ENCODE measurements at places on chromosomes 5 and 9.

- no peak for DNase-seq
These were observed 839.3 kb upstream of the ARRDC3 start for GRCh38 chr5:92222449-92222848.

GRCh38 chr9:6538666-6539071, 106.9 kb downstream of the GLDC start:
- DNase-seq, result no peak

DNA sequence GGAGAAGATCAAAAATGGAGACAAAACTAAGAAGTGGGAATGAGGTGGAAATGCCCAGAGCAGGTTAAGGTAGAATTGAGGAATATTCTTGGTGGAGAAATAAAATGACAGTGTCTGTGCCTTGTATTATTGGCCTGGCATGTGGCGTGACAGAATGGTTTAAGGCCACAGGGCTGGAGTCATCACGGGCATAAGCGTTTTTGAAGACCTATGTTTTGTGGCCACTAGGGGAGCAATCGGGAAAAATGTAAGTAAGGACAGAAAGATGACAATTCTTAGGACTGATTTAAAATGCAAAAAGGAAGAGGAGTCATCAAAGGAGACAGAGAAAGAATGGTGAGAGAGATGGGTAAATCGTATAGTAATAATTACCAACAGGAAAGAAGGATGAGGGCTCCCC, 72.2 kb upstream of the EPB41L4A start:
- no peak for DNase-seq

DNA sequence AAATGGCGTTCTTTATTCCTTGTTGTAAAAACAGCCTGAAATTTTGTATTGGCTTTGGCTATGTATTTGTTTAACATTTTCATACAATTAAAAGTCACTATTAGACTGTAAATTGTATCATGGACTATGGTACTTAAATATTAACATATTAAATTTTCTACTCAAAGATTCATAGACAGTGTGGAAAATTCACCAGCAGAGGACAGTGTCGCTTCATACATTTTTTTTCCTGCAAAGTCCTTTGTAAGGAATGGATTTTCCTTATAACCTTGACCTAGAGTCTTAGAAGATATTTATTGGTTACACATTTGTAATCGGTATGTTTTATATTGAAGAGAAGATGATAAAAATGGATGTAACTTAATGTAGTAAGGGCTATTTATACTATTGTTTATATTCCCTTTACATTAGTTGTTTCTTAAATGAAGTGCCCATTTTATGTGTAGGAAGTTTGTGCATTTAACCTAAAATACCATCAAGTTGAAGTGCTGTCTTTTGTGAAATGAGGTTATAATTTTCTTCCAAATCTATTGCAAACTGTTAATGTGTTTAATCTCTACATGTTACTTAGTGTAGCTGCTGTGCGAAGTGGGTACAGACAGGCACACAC, 150.1 kb downstream of the KDM4C start:
- DNase-seq, result peak; percentile 27

GRCh38 chr9:133351526-133351907, 3.5 kb downstream of the RPL7A start:
- no peak for DNase-seq

DNA sequence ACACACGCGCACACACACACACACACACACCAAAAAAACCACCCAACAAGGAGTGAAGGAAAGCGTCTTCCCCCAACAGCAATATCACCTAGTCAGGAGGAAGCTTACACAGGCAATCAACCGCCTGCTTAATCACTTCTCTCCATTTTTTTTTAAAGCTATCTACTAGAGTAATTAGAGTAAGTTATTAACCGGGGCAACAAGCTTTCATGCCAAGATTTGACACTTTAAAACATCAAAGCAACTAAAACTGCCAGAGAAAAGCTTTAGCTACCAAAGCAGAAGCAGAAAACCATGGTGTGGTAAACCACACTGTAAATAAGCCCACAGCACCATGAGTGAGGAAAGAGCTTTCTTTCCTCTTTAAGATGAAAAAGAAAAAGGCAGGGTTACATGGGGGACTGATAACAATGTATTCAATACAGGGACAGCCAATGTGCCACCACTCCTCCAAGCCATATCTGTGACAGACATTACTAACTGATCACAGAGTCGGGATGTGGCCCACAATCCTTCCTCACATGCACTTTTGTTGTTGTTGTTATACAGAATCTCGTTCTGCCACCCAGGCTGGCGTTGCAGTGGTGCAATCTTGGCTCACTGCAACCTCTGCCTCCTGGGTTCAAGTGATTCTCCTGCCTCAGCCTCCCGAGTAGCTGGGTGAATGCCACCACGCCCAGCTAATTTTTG, 282.1 kb downstream of the CRB2 start:
- no peak for DNase-seq

DNA sequence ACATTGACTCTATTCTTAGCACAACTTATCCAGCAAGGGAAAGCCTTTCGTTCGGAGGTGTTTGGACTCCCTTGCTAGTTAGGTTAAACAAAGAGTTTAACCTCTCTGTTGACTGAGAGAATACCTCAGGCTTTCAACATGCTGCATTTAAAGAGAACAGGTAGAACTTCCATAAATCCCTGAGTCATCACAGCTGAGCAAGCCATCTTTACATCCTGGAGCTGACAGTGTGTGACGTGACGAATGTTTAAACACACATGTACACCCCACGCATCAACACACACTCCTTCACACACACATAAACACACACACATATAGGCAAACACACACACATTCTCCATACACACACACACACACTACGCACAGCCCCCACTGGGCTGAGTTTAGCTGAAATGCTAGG, 152.8 kb downstream of the ADAMTS12 start:
- DNase-seq, result no peak

GRCh38 chr9:16133556-16134227, 580.8 kb downstream of the CCDC171 start:
- peak; percentile 48 for DNase-seq

GRCh38 chr9:71984831-71985281, 73.4 kb downstream of the C9orf85 start:
- DNase-seq, result no peak

DNA sequence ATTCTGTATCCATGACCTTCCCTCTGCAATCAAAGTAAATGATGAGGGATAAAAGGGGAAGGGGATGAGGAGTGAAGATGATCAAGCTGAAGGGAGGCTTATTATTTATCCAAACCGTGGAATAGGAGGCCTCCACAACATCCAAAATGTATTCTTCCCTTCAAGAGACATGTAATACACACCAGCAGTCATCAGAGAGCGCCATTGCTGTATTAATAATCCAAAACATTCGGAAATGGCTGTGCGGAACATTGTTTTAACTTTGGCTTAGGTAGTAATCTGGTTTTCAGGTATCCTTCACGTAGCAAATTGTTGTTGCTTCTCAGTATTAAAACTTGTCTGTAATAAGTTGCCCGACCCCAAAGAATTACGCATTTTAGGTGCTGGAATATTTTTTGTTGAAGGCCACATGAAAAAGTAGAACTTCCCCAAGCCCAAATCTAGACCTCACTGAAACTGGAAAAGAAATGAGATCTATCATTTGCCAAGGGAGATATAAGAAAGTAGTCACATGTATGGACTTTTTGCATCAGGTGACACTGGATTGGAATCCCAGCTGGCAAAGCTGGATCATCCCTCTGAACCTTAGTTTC, 2.6 kb upstream of the BOD1 start:
- peak; percentile 22 for DNase-seq

DNA sequence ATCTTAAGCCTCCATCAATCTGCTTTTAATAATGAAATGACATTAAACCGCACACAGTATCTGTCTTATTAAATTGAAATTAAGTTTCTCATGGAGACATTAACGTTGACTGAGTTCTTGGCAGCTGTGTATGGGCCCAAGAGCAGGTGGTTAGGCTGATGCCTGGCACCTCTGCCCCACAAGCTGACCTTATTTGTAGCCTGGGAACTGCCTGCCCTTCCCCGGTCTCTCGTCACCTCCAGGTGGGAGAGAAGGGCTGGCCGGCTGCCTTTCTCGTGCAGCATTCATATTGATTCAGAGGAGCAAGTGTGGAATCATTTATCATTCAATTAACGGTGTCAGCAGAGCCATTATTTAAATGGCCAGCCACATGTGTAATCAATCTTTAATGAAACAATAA, 53.0 kb upstream of the FCN1 start:
- DNase-seq, result no peak

DNA sequence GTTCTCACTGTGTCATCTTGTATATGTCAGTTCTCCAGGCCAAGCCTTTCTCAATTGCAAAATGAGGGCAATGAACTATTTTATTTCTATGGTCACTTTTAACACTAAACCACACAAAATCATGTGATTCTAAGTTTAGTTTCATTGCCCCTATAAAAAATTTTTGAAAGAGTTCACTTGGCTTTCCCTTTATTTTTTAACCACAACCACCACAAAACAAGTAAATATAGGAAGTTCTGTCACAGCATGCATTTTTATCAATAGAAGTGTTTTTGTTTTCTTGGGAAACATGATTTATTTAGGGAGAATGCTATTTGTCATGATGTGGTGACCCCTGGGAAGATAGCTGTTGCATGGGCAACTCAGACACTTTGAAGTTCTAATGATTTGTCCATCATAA, 169.1 kb downstream of the CSNK1G3 start:
- DNase-seq, result no peak

- no peak for DNase-seq
These were observed 19.8 kb downstream of the BRINP1 start for GRCh38 chr9:119349351-119349825.

DNA sequence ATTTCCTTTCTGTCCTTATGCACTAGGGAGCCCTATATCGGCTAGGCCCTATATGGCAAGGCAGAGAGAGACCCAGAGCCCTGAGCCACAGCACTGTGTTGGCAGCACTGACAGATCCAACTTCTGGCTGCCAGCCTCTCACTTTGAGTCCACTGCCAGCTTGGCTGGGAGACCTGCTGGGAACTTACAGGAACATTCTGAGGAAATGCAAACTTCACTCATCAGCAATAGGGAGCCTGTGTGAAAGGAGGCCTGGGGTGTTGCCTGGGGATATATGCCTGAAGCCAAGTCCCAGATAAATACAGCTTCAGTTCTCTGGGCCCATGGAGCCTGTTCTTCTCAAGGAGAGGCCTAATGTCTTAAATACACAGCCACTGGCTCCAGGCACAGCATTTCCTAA, 78.0 kb downstream of the ADRB2 start:
- no peak for DNase-seq

GRCh38 chr5:122705851-122706250, 69.0 kb upstream of the SNX2 start:
- DNase-seq, result no peak

- no peak for DNase-seq
These were observed 60.3 kb upstream of the EPB41L4A start for GRCh38 chr5:112479418-112479817.

DNA sequence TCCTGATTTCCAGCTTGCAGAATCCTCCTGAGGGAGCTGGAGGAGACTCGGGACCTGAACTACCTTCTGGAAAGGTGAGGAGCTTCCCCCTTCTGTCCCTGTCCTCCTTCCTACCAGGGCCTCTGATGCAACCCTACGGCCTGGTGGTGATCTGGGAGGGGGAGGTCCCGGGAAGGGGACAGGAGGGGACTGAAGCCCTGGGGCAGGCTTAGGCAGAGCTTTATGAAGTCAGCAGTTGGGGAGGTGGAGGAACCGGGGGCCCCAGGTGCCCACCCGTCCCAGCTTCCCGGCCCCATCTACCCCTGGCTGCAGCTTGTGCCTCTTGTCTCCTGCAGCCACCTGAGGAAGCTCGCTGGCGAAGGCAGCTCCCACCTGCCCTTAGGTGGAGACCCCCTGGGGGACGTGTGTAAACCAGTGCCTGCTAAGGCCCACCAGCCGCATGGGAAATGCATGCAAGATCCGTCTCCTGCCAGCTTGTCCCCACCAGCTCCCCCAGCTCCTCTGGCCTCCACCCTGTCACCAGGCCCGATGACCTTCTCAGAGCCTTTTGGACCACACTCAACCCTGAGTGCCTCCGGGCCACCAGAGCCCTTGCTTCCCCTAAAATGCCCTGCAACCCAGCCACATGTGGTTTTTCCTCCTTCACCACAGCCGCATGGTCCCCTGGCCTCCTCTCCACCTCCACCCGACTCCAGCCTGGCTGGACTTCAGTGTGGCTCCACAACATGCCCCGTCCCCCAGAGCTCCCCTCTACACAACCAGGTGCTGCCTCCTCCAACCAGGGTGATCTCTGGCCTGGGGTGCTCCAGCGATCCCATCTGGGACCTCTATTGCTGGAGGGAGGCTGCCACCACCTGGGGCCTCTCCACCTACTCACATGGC, 2.1 kb downstream of the SPATA31E1 start:
- no peak for DNase-seq

GRCh38 chr5:73118391-73118973, 1.9 kb upstream of the TMEM171 start:
- peak; percentile 47 for DNase-seq
